ENCODE measurements at places on chromosomes 7 and 10. TPM values are rescaled to one million over a fixed set of nuclear protein-coding genes. Genes with fewer than 3 reads are reported as not detected.

DNA sequence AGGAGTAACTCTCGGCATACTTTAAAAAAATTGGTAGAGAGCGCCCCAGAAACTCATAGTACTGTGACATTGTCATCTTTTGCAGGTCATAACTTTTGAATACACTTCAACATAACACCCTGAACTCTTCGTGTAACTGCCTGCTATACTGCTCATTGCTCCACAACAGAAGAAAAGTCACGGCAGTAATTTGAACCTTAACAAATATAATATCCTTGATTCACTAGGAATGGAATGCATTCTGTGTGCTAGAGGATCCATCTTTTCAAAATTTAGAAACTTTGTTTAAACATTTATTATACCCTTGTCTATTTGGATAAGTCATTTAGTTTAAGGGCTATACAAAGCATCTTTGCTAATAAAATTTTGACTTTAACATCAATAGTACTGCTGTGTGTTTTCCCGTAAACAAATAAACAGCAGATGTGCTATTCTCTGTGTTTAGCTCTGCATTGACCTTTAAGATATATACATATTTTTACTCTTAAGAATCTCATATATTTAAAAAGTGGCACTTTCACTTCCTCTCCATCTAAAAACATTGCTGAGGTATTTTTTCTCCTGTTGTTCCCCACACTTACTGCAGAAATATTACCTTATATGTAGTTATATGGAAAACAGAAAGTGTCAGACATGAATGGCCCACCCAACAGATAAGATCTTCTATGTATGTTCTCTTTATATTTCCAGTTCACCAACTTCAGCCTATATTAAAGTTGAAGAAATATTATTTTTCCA is 217.6 kb upstream of the TMEM229A start:
- DNase-seq: peak; percentile 62

DNA sequence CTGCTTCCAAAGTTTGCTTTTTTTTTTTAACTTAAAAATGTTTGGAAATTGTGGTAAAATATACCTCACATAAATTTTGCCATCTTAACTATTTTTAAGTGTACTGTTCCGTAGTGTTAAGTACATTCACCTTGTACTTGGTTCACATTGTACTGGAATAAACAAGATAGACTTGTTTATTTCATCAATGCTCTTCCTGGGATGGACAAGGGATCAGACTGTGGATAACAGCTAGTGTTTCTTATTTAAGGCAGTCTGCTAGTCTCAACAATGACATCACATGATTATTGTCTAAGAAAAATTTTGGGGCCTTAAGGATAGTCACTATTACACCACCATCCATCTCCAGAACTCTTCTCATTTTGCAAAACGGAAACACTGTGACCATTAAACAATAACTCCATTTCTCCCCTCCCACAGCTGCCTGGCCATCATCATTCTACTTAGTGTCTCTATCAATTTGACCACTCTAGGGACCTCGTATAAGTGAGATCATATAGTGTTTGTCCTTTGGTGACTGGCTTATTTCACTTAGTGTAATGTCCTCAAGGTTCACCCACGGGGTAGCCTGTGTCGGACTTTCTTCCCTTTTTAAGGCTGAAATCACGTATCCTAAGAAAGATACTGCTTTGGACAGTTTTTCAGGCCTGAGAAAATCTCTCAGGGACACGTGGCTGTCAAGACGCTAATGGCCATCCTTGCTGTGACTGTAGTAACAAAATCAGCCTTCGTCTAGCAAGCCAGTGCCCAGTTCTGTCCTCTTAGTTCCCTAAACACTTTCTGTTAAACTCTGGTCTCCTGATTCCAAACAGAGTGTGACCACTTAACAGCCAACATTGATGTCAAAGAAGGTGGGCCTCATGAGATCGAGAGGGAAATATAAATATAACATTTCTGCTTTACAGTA is 305.2 kb downstream of the FRMD4A start:
- no peak for DNase-seq

DNA sequence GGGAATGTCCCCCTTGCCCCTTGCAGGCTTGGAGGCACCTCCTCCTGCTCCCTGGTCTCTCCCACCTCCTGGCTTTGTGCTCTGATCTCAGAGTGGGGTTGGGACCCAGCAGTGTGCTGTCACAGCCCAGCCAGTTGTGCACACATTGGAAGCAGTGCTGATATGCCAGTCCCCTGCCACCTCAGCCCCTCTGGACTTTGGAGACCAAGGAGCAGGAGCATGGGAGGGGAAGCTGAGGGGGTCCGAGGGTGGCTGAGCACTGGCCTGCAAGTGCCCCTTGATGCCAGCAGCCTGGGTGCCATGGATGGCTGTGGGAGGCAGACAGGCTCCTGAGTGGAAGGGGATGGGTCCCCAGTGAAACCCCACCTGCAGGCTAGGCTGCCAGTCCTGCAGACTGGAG is 235.4 kb downstream of the ZNF716 start:
- no peak for DNase-seq

GRCh38 chr10:132100556-132101349 is 35.0 kb downstream of the JAKMIP3 start:
- DNase-seq: no peak

GRCh38 chr10:114862456-114862855 is 40.9 kb downstream of the FHIP2A start:
- no peak for DNase-seq

- DNase-seq: peak; percentile 63
Measured at GRCh38 chr7:104096683-104097082, 107.2 kb upstream of the RELN start.

DNA sequence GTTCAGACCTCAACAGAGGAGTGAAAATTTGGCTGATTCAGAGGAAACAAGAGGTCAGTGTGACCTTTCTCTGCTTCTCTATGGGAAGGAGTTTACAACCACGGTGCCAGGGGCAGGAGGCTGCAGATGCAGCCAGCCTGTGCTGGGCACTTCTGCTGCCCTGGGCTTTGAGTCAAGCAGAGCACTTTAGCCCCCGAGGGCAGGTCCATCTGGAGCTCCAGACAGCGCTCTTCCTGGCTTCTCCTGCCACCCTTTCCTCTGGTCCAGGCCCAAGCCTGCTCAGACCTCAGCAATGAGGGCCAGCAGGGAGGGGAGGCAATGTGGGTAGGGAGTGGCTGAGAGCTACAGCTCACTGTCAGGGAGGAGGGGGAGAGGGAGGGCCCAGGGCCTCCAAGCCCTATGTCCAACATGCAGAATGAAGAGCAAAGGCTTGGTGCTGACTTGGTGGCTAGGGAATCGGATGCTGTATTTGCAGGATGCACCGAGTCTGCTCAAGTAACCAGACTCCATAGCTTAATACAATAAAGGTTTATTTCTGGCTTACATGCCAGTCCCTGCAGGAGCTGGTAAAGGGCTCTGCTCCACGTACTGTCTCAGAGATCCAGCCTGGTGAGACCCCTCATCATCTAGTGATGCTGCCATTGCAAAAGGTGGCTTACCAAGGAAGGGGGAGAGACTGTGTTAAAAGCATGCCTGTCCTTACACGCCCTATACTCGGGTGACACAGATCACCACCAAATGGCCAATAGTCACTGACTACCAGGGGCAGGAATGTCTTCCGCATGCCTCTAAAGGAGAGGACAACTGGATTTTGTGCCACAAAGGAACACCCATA is 481.6 kb downstream of the RPS24 start:
- DNase-seq: peak; percentile 59

GRCh38 chr7:158023681-158024350 is 563.8 kb downstream of the PTPRN2 start:
- peak; percentile 8 for DNase-seq

- DNase-seq: no peak
Measured at GRCh38 chr7:74287303-74288033, 1.7 kb upstream of the CLIP2 start.

SFMBT2 gene
- total RNA-seq: 2.1 TPM

BAIAP2L1 gene
- total RNA-seq: 30.5 TPM

HACD1 gene
- total RNA-seq: 15.3 TPM

CALN1 gene
- total RNA-seq: not detected

ARHGAP12 gene
- total RNA-seq: 13.6 TPM

AHR gene
- total RNA-seq: 62.5 TPM

Data from PC-3 (cell line).